ENCODE measurements at places on chromosomes 2 and 18.

GRCh38 chr2:9440058-9440727 is 16.7 kb downstream of the CPSF3 start:
- no peak for DNase-seq

- no peak for DNase-seq
These were observed 1.8 kb downstream of the CDK5R2 start for GRCh38 chr2:218961229-218961628.

DNA sequence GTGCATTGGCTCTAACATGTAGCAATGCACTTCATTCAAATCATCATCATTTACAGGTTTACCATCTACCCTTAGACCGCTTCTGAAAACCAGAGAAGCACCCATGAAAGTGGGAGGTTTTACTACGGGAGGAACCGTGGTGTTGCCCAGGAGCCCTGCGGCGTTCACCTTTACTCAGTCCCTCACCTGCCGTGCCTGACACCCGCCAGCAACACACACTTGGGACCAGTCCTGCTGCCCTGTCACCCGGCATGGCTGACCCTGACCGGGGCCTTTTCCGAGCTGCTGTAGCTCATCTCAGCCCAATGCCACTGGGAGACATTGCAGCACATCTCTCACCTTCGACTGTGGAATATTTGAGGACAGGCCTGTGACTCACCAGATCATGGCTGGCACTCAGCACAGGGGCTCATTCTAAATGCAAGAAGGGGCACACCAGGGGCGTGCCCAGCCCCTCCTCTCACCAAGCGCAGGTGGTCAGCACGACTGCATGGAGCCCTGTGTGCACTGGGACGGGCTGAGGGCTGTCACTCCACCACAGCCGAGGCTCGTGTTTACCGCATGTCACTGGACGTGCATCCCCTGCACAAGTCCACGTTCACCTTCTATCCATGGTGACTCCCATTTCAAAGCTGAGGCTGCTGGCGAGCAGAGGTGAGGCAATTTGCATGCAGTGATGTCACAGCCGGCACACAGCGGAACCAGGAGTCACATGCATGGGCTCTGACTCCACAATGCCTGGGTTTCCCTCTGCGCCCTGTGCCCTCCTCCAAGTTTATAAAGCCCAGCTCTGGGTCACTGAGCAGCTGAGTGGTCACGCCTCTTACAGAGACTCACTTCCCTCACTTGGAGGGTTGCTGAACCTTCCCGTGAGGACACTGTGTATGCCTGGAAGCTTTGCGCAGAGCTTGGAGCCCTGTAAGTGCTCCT is 76.7 kb upstream of the SNTG2 start:
- DNase-seq, result no peak

DNA sequence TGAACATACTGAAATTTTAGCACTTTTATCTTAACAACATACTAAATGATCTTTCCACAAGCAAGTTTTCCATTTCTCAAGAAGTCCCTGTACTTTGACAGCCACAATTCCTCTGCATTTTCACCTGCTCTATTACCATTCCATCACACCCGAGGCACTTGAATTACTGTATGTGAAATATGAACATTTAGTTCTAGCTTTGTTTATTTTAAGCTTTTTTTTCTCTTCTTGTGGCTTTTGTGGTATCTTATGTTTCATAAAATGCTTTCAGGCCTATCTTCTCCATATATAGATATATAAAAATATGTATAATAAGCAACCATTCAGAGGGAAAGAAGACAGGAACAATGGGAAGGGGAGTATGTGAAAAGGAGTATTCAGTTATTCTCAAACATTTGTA is 693.9 kb downstream of the SATB2 start:
- no peak for DNase-seq

DNA sequence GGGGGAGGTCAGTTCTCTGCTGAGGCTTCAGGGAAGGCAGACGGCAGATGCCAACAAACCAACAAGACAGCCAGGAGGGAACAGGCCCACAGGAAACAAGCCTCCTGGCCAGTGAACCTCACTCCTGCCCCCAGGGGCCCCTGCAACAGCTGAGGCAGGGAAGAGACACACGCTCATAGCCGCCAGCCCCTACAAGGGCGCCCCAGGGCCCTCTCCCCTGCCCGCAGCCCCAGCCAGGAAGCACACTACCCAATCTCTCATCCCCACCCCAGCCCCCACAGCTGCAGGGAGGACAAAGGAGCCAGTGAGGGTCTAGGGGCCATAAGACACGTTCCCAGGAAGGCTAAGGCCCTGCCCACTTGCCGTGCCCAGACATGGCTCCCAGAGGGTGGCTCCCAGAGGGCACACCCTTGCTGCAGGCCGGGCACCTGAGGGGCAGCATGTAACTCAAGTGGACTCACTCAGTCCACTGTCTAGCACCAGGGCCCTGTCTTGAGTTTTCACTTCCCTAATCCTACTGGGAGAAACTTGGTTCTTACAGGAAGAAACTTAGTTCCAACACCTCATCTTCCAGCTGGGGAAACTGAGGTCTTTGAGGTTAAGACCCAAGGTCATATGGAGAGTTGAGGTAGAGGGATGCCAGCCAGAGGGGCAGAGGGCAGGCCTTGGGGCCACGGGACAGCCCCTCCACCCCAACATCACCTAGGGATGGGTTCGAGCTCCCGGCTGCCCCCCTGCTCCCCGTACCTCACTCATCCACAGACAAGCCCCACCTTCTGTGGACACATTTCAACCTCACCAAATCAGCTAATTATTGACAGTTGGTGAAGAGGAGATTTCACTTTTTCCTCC is 37.3 kb downstream of the EMX1 start:
- DNase-seq, result no peak

GRCh38 chr18:32801228-32801627 is 28.4 kb upstream of the KLHL14 start:
- no peak for DNase-seq

- DNase-seq, result no peak
These were observed 10.5 kb upstream of the MYCN start for GRCh38 chr2:15929861-15930260.

DNA sequence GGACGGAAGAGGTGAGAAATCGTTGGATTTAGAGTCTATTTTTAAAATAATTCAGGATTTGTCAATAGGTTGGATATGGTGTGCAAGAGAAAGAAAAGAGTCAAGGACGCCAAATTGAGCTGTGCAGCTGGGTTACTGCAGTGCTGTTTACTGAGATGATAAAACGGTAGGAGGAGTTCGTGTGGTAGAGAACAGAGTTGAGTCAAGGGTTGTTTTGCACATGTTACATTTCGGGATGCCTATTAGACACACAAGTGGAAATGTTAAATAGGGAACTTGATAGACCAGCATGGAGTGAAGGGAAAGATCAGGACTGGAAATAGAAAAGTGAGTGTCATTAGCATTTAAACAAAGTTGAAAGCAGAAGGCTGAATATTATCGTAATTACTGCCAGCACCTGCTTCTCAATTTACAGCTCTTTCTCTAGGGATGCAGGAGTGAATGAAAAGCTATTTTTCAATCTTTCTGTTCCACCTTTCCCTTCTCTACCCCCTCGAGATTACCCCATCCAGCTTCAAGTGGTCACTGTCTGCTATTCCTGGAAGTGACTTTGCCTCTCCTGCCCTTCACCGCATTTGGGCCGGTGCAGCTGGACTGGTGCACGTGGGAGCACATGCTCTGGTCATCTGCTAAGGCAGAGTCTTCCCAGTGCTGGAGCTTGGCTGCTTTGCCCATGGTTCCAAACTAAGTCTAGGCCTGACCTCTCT is 30.3 kb downstream of the GPR75 start:
- DNase-seq, result peak; percentile 44

- no peak for DNase-seq
These were observed 159.1 kb upstream of the LHCGR start for GRCh38 chr2:48914477-48915089.

GRCh38 chr2:45353879-45354278 is 257.2 kb downstream of the SRBD1 start:
- no peak for DNase-seq

GRCh38 chr2:171147081-171147480 is 13.6 kb downstream of the TLK1 start:
- no peak for DNase-seq

DNA sequence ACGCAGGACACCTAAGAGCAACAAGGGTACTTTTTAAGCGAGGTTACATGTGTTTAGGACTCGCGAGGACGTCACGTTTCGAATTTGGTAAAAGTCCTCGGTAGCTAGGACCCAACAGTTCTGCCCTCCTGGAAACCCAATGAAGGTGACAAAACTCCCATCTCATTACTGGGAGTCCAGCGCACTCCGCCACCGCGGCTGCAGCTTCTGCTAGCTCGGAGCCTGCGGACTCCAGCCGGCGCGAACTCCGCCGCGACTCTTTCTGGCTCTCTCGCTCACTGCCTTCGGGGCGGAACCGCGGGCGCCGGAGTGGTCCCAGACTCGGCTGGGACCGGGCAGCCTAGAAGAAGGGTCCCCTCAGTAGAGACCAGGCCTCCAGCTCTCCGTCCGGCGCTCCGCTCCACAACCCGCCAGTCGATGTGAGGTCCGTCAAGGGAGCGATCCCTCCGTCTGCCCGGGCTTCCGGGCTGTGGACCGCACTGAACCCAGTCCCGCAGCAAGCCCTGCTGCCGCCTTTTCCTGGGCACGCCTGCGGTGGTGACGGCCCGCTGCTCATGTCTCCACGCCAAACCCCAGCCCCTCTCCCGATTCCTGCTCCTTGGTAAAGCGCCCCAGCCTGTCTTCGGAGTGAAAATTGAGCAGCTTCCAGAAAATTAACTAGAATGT is 3.0 kb upstream of the OSR1 start:
- DNase-seq, result peak; percentile 71

- no peak for DNase-seq
These were observed 22.9 kb upstream of the CUL3 start for GRCh38 chr2:224608104-224608503.

DNA sequence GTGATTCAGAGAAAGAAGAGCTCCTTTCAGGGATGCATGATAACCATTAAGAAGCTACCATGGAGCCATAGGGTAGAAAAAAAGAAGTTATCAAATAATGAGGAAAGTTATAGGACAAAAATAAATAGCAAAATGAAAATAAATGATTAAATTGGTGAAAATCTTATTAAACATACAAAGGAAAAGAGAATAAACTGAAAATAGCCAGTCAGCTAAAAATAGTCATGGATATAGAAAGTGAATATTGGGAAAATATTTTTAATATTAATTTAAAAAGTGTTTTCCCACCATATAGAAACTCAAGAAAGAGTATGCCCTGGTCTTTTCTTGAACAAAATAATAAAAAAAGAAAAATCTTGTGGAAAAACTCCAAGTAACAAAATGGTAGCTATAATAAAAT is 209.2 kb upstream of the CDH19 start:
- no peak for DNase-seq

- DNase-seq, result no peak
These were observed 1088.1 kb upstream of the PIK3C3 start for GRCh38 chr18:40866968-40867367.

DNA sequence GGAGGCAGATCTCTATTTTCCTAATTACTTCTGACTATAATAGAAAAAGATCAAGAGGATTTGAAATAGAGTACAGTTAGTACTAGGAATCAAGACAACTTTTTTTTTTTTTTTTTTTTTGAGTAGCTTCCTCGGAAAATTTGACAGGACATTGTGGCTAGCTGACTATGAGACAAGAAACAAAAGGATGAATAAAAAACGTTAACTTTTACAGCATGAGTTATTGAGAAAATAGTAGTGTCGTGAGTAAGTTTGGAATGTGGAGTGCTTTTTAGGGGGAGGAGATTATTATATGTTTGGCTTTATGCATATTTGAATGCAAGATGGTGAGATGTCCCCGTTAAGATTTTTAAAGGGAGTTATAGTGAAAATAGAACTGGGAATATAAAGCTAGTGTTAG is 27.7 kb upstream of the CPS1 start:
- DNase-seq, result no peak

GRCh38 chr2:66596256-66596655 is 161.3 kb downstream of the MEIS1 start:
- no peak for DNase-seq

DNA sequence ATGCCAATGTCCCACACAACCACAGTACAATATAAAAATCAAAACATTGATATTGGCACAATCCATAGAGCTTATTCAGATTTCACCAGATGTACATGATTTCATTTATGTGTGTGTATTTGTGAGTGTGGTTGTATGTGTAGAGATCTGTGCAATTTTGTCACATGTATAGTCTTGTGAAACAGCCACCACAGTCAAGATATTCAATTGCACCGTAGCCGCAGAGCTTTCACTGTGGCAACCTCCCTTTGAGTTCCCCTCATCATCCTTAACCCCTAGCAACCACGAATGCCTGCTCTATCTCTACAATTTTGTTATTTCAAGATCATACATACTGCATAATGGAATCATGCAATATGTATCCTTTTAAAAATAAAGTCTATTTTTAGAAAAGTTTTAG is 391.3 kb downstream of the SETBP1 start:
- DNase-seq, result no peak

GRCh38 chr18:24013051-24013450 is 1.5 kb upstream of the TTC39C start:
- no peak for DNase-seq

- peak; percentile 51 for DNase-seq
These were observed 535.5 kb upstream of the ID2 start for GRCh38 chr2:8146132-8147005.

- DNase-seq, result no peak
These were observed 6.4 kb downstream of the ARL4C start for GRCh38 chr2:234490271-234491091.

DNA sequence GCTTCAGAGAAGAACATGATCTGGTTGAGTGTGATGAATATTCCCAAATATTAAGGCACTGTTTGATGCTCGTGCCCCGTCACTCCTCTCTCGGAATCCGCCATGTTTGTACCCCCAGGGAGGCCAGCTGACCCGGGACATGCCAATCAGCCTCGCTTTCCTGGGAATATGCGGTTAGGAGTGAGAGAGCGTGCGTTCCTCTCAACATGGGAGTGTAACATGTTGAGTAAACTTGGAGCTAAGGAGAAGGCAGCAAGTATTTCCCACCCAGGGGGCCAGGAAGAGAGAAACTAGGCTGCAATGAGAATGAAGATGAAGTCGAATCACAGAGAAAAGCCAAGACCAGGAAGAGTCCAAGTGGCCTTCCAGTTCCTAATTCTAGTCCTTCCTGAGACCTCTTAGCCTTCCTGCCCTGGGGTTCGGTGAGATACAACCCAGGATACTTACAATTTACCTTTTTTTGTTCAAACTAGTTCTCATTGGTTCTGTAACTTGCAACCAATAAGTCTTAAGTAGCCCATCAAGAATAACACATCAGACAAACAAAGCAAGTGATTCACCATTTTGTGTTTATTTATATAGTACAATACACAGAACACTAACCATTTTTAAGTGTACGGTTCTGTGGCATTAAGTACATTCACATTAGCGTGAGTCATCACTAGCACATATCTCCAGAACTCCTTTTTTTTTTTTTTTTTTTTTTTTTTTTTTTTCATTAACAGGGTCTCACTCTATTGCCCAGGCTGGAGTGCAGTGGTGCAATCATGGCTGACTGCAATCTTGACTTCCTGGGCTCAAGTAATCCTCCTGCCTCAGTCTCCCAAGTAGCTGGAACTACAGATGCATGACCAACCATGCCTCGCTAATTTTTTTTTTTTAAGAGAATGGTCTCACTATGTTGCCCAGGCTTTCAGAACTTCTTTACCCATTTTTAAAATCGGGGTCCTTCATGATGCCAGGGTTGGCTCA is 36.4 kb upstream of the SLC1A4 start:
- DNase-seq, result no peak
